Stimulated activated CD4-positive, alpha-beta T cell treated with anti-CD3 and anti-CD28 coated beads, Interleukin-15, amount 100 ng/mL, for 1 hour (primary cell): ENCODE measurements at places on chromosomes 7 and 10.

GRCh38 chr10:83917537-83918506 lies 221.5 kb upstream of the GHITM start:
- DNase-seq = no peak

DNA sequence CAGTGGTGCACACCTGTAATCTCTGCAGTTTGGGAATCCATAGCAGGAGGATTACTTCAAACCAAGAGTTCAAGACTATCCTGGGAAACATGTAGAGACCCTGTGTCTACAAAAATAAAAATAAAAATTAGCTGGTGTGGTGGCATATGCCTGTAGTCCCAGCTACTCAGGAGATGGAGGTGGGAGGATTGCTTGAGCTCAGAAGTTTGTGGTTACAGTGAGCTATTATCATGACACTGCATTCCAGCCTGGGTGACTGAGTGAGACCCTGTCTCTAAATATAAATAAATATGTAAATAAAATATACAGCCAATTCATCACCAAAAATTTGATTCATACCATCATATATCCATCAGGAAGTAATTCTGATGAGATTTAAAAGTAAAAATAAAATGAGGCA lies 60.9 kb downstream of the ANKRD7 start:
- no peak for DNase-seq

GRCh38 chr10:106535304-106535953 lies 629.1 kb downstream of the SORCS1 start:
- DNase-seq = no peak

DNA sequence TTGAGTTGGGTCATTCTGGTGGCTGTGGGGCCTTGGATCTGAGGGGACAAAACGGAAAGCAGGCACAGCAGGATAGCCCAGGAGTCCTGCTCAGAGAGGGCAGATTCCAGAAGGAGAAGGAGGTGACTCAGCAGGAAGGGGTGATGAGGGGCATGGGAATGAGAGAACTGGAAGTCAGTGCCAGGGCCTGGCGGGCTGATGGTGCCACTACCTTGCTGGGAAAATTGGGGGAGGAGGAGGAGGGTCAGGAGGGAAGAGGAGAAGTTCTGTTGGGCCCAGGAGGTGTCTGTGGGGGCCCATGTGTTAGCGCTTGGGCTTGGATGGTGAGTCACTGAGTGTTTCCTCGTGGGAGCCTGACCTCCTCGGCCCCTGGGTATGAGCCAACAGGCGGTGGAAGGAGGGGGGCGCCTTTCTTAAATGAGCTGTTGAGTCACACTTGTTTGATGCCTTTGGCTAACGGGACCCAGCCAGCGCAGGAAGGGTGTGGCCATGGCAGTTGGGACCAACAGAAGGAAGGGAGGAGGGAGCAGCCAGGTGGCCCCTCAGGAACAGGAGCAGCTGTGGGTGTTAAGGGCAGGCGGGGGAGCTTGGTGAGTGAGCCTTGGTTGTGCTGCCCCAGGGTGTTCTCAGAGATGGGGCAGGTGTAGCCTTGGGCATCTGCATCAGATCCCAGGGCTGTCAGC lies 130.0 kb upstream of the BTBD16 start:
- DNase-seq = no peak

DNA sequence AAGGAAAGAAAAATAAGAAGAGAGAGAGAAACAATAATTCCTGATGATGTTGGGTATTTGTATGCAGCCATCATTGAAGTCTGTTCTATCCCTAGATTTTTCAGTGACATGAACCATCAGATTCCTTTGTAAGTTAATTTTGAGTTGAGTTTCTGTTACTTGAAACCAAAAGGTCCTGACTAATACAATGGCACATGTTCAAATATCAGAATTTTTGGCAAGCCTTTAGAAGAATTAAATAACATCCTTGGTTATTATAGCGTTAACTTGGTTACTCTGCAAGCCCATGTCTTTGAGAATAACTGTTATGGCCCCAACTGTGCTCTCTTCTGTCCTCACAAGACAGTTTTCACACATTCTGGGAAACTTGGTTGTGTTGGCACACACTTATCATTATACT lies 66.5 kb downstream of the SYPL1 start:
- DNase-seq = no peak

DNA sequence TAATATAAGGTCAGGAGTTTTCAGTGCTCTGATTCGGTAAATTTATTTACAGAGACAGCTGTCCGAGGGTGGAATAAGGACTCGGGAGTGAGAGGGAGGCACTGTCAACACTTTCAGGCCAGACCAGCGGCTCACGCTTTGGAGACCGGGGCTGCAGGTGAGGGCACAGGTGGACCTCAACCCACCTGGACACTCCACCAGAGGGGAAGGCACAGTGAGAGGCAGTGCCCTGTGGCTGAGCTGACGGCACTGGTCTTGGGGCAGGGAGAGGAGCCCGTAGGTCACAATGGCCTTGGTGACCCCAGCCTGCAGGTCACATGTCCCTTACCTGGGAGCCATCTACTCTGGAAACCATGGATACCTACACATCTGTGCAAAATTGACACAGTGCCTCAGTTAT lies 315.1 kb downstream of the ADARB2 start:
- no peak for DNase-seq

DNA sequence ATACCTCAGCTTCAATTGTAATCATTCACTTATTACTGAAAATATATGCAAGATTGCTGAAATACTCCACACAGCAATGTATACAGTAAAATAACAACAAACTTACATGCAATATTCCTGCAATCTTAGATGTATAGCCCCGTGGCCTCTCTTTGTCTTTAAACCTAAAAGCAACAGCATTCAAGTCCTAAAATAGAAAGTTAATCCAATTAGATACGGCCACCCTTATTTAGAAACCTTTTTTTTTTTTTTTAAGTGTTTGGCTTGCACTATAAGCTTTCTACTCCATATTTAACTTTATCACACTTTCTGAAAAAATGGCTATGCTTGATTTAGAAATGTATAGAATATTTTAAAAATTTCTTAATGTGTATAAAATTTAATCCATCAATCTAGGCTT lies 67.6 kb downstream of the IDE start:
- no peak for DNase-seq

- no peak for DNase-seq
Measured at GRCh38 chr10:7185367-7185690, 225.5 kb downstream of the SFMBT2 start.

- no peak for DNase-seq
Measured at GRCh38 chr10:102413806-102414561, 4.6 kb downstream of the PSD start.

DNA sequence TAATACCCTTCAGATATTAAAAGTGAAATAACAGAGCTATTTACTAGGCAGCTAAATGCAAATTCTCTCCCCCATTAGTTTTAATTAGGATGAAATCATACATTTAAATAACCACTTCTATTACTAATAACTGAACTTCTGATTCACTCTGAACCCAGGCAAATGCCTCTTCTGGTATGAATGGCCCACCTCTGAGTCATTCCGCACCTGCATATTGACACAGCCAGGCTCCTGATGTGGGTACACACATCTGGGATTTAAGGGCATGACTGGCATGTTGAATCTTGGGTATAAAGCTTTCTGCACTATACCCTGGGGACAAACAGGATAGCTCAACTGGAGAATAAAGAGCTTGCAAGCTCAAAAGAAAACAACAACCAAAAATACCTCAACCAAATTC lies 140.9 kb downstream of the AUTS2 start:
- no peak for DNase-seq

- DNase-seq = no peak
Measured at GRCh38 chr7:148474481-148475025, 116.0 kb upstream of the C7orf33 start.

GRCh38 chr10:121284936-121285335 lies 313.3 kb downstream of the FGFR2 start:
- no peak for DNase-seq

DNA sequence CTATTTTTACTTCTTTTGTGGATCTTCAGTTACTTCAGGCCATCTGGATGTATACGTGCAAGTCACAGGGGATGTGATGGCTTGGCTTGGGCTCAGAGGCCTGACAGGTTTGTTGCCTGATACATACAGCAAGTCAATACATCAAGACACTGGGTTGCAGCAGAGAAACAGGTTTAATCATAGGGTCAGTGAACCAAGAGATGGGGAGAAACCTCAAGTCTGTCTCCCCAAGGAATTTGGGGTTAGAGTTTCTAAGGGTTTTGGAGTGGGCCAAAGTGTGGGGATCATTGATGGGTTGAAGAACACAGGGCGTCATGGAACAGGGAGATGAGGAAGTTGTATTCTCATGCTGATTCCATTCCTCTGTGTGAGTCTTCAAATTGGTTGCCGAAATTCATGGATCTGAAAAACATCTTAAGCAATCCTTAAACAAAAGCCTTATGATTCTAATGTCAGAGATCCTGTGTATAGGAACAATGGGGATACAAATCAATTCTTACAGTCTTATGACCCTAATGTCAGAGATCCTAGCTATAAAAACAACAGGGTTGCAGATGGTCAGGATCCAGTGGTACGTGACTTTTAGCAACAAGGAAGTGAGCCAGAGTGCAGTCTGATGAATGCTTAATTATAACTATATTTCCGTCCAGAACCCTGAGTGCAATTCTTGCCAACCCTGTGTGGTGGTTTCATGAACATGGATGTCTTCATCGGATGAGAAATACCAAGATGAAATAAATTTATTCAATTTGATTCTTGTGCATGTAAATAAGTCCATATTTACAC lies 18.9 kb downstream of the OTUD1 start:
- DNase-seq = no peak

DNA sequence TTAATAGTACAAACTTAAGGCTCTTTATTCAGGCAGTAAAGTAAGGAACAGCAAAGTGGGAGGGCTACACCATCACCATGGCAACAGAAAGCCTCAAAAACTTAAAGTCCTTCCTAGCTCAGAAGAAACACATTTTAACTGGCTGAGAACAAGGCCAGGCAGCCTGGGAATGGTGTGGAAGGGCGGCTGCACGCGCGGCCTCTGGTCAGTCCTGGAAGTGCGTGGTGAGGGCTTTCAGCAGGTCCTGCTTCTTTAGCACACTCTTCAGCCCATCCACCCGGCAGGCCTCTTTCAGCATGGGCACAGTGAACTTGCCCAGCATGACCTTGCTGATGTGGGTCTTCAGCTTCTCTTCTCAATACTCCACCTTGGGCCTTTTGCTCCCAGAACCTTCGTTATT lies 133.0 kb downstream of the CYP26A1 start:
- no peak for DNase-seq

- DNase-seq = no peak
Measured at GRCh38 chr7:29854257-29854938, 48.1 kb downstream of the WIPF3 start.

GRCh38 chr7:13827716-13828115 lies 161.8 kb downstream of the ETV1 start:
- no peak for DNase-seq

DNA sequence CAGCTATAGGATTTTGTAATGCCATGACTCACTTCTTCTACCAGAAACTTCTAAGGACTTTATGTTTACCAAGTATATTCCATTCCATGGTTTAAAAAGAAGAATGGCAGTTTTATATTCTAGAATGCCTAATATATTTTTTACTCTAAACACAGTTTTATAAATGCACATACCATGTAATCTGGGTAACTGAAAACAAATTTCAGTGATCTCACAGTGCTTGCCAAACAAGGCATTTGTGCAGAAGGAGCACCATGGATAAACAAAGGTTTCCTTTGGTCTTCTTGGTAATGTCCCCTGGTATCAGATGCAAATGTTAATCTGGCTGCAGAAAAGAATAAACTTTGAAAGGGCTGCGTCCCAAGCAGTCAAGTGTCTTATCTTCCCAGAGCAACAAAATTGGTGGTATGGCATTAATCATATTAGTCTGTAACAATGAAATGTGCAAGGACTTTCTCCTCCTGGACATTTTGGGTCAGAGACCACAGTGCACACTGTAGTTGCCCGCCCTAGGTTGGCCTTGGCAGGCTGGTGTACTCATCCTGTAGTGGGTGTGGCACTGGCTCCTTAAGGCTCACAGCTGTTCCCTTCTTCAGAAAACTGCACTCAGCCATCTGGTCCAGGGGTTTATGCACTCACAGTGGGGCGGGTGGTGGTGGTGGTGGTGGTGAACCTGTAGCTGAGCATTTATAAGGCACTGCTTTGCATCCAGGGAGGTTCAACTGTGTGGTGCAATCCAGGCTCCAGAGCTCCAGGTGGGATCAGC lies 56.7 kb downstream of the LAMB4 start:
- DNase-seq = no peak

DNA sequence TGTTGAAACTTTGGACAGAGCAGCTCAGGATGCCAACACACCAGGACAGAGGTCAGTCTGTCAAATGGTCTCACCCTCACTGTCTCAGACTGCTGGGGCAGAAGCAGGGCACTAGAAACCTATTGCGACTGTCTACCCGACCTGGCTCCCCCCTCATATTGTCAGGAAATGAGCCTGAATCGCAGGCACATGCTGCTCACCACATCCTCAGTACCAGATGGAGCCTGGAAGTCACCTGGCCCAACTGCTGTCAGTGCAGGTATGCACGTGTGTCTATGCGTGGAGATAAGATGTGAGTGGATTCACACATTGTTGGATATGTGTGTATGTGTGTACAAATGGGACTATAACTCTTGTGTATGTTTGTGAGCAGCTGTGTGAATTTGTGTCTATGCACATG lies 3.2 kb upstream of the CDHR1 start:
- no peak for DNase-seq
